Stimulated activated CD4-positive, alpha-beta T cell treated with anti-CD3 and anti-CD28 coated beads, Interleukin-1b, Interleukin-23, amount 100 ng/mL, for 1 hour (primary cell): ENCODE measurements at places on chromosomes 11 and 22.

- no peak for DNase-seq
Observed at GRCh38 chr11:101915791-101916291, 481 bp downstream of the ANGPTL5 start.

- no peak for DNase-seq
Observed at GRCh38 chr22:20514658-20515406, 7.4 kb downstream of the MED15 start.

- DNase-seq: no peak
Observed at GRCh38 chr22:46602025-46602424, 18.2 kb upstream of the GRAMD4 start.

- DNase-seq: no peak
Observed at GRCh38 chr11:69665669-69666068, 9.5 kb downstream of the LTO1 start.

GRCh38 chr11:103729617-103730016 is 306.8 kb upstream of the DDI1 start:
- DNase-seq: no peak

- DNase-seq: no peak
Observed at GRCh38 chr11:75291741-75292140, 51.2 kb downstream of the TPBGL start.
